Colonic mucosa (tissue), 4 donors: ENCODE measurements at places on chromosomes 4 and X. TPM values are rescaled to one million over a fixed set of nuclear protein-coding genes. Genes with fewer than 3 reads are reported as not detected.

DNA sequence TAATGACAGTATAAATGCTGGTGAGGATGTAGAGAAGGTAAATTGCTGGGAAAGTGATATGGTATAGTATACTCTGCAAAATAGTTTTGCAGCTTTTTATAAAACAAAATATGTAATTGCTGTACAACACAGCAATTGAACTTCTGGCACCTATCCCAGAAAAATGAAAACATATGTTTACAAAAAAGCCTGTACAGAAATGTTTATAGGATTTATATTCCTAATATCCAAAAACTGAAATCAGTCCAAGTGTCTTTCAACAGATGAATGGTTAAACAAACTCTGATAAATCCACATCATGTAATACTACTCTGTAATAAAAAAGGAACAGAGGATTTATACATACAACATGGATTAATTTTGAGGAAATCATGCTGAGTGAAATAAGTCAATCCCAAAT, 198.4 kb upstream of the ACTRT1 start:
- no peak for DNase-seq

DNA sequence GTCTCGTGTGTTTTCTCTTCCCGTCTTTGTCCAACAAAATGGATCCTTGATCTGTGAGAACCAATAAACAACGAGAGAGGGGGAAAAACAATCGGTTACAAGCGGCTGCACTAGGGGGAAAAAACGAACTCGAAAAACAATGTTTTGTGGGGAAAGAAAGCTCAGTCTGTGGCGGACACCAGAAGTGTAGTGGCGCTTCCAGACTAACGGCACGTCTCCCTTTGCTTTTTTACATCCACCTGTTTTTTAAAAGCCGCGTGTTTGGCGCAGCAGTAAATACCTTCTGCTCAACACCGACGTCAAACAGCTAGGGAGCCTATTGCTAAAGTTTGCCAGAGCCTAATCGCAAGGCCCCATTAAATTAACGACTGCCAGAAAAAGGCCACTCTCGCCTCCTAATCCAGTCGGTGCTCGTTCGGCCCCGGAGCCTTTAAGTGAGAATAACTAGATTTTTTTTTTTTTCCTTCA, 3.3 kb downstream of the NKX6-1 start:
- DNase-seq: no peak

GRCh38 chr4:118741301-118741855, 56.2 kb downstream of the METTL14 start:
- no peak for DNase-seq

GRCh38 chrX:140712413-140713173, 3.0 kb downstream of the LINC00632 start:
- DNase-seq: peak; percentile 17

DNA sequence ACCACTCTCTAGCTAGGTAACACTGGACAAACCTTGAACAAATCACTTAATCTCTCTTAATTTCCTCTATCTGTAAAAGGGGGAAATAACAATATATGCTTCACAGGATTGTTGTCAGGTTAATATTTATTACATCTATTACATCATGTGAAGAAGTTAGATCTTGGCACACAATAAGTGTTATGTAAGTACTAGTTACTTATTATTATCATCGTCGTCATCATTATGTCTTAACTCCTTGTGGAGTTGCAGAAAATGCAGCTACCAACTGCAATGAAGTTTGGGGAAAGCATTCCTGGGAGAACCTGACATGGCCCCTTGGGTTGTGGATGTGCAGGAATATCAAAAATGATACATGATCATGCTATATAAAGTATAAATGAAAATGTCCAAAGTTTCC, 4.8 kb upstream of the JCHAIN start:
- DNase-seq: no peak

DNA sequence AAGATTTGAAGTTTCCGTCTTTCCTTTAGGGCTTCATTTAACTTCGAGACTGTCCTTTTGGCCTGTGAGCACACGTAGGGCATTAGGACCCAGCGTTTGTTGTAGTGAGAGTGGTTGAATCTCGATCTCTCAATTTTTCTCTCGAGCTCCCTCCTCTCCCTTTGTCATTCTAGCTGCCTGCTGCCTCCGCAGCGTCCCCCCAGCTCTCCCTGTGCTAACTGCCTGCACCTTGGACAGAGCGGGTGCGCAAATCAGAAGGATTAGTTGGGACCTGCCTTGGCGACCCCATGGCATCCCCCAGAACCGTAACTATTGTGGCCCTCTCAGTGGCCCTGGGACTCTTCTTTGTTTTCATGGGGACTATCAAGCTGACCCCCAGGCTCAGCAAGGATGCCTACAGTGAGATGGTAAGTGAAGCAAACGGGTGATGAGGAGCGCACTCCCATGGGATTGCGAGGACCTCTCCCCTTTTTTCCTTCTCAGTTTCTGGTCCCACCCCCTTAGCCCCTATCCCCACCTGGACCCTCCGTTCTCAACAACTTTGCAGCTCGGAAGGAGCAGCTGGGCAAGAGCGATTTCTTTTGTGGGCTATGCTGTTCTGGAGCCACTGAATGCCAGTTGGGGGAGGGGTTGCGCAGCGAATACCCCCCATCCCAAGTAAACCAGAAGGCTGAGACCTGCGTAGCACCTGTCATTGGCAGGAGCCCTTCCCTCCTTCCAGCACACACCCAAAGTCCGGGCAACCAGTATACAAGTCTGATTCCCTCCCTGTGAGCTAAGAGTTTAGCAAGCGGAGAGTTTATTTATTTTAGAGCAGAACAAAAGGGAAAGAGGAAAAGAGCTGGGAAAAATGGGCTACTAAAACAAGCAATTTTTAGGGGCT, at the start of gene TMEM35A:
TSS of gene TMEM35A (plus strand) at position 164 of the 883 bp plus-strand sequence. CDS start at position 288, 124 bp downstream.
- peak; percentile 22 for DNase-seq

- DNase-seq: no peak
These were observed 249.5 kb downstream of the GPM6A start for GRCh38 chr4:175562542-175562941.

GRCh38 chr4:182310962-182311361, 67.8 kb downstream of the TENM3 start:
- DNase-seq: no peak

Gene SH2D1A
- 0.54 TPM for total RNA-seq

Gene GAGE2A
- not detected for total RNA-seq

Gene GLRA2
- total RNA-seq: 0.35 TPM

Gene P2RY10
- 1.6 TPM for total RNA-seq
